ENCODE measurements at places on chromosomes 4 and X. TPM values are rescaled to one million over a fixed set of nuclear protein-coding genes. Genes with fewer than 3 reads are reported as not detected.

GRCh38 chr4:164924670-164925238 lies 47.8 kb downstream of the APELA start:
- DNase-seq, result no peak

Gene DRD5
- not detected for total RNA-seq

DNA sequence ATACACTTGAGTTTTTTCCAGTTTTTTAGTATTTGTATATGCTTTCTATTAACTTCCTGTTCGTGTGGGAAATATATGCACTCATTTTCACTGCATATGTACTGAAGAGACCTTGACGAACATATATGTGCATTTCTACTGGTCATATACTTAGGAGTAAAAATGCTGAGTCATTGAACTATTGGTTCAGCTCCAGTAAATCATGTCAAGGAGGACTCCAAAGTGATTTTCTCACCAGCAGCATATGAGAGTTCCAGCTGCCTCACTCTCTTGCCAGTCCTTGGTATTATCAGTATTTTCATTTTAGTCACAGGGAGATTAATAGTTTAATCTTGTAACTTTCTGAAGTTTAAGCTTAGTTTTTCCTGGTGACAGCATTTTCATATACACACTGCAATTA lies 2750.2 kb downstream of the ARAP2 start:
- DNase-seq, result no peak

Gene ASB9
- 0.46 TPM for total RNA-seq

Gene ANKRD50
- 4.9 TPM for total RNA-seq

Gene TREX2
- 0.25 TPM for total RNA-seq

DNA sequence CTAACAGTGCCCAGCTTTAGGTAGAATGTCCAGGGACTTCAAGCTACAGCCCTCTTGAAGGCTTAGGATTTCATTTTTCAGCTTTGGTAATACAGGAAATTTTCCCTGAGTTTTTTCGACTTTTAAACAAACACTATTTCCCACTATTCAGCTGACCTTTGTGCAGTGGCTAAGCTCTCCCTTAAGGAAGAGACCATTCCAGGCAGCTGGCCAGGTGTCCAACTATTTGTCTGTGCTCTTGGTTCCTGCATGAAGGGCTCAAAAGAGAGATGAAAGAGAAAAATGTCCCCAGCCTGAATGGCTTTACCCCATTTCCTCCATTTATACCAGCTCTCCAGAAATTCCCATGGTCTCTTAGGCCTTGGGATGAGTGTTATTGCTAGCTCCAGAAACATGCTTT lies 111.9 kb upstream of the KLF8 start:
- DNase-seq, result no peak

Gene TBX22
- not detected for total RNA-seq

- DNase-seq, result no peak
Observed at GRCh38 chr4:158202481-158202880, 7.8 kb upstream of the TMEM144 start.

GRCh38 chrX:145532176-145532780 lies 285.0 kb downstream of the SPANXN1 start:
- DNase-seq, result no peak

DNA sequence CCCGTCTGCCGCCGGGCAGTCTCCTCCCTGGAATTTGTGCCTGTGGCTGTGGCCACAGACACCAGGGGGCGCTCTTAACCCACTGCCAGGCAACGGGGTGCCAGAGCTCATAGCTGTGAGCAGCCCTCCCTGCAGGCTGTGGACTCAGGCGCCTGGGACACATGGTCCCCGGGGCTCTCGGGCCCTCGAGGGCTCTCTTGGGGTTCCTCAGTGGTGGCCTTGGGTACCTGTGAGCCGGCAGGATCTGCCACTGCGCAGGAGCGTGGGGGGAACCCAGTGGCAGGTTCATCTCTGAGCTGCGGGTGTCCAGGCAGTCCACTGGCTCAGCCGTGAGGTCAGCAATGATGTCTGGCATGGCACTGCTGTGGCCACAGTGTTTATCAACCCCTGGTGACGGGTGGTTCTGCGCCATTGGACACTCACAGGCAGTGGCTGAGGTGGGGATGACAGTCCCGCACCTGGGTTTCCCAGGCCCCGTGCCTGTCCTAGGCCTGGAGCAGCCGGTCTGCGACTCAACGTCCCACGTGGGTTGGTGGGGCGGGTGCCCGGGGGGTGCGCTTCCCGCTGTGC lies 37.2 kb downstream of the PCGF3 start:
- peak; percentile 85 for DNase-seq

Gene CXCL9
- total RNA-seq, result 0.44 TPM

GRCh38 chr4:121217351-121217750 lies 53.2 kb upstream of the TNIP3 start:
- DNase-seq, result no peak

DNA sequence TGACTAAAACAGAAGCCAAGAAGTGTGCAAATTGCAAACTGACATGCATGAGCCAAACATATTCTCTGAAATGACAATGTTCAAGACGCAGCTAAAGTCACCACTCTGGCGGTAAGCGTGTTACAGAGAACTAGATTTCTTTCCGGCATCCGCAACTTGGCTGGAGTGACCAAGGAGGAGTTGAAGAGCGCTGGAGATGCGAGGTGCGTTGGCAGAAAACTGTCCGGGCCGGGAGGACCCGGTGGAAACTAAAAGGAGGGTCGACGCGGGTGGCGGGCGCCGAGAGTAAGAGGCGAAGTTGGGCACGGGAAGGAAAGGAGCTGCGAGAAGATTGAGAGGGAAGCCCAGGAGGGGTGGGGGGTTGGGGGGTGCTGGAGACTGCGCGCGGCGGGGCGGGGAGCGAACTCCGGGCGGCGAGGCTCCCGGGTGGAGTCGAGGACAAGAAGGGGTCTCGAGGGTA lies 807 bp downstream of the SEL1L3 start:
- DNase-seq, result no peak

DNA sequence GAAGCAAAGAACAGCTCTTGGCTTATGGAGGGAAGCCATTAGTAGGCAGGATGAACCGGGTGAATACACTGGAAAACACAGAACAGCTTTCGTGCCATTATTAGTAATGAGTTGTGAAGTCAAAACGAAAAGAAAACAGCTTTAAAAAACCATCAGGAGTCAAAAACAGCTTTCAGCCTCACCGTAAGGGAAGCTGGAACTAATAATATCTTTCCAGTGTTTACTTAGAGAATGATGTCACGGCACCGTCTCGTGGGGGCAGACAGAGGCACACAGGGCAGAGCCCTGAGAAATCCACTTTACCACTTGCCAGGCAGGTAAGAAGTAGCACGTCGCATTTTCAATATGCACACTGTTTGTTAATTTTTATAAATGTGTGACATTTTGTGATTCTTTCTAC lies 37.9 kb upstream of the HMX1 start:
- no peak for DNase-seq

DNA sequence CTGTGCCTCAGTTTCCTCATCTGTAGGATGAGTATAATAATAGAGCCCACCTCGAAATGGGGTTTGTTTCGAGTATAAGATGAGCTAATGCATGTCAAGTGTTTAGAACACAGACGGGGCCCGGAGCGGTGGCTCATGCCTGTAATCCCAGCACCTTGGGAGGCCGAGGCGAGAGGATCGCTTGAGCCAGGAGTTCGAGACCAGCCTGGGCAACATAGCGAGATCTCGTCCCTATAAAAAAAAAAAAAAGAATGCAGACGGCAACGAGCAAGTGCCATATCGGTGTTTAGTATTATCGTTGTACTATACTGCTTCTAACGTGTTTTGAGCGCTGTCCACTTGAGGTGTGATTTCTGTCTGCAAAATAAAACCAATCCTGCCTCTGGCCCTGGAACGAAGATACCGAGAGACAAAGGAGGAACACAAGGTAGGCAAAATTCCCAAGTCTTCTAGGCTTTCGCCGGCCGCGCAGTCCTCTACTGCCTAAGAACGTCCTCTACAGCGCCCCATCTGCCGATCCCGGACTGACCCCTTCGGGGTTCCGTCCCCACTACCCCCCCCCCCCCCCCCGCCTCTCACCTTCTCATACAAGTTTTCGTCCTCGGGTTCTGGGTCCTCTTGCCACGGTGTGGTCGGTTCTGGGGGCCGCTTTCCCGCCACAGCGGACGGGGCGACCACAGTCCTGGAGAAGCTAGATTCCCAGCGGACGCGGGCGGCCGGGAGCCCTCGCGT lies 442 bp downstream of the NDUFB11 start:
- peak; percentile 76 for DNase-seq

Gene MECP2
- total RNA-seq, result 36.7 TPM

- no peak for DNase-seq
Observed at GRCh38 chr4:116215622-116216021, 869.8 kb downstream of the TRAM1L1 start.

DNA sequence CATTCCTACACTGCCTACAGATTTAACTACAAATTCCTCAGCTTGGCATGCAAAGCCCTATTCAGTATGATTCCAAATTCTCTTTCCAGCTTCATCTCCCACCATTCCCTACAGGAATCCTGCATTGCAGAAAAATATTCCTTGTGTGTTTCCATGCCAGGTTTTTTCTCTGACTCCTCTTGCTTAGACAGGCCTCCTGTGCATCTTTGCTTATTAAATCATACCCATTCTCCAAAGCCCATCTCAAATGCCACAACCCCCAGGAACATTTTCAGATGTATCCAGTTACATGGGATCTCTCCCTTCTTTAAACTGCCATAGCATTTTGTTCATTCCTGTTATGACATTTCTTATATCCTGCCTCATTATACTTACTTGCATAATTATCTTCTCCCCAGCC lies 106.4 kb upstream of the GRIA3 start:
- no peak for DNase-seq

Gene AMOT
- 143 TPM for total RNA-seq
